ENCODE measurements at places on chromosomes 7 and 10.
A peak's percentile ranks its signal among the peaks of the same experiment; 100 is the strongest.

DNA sequence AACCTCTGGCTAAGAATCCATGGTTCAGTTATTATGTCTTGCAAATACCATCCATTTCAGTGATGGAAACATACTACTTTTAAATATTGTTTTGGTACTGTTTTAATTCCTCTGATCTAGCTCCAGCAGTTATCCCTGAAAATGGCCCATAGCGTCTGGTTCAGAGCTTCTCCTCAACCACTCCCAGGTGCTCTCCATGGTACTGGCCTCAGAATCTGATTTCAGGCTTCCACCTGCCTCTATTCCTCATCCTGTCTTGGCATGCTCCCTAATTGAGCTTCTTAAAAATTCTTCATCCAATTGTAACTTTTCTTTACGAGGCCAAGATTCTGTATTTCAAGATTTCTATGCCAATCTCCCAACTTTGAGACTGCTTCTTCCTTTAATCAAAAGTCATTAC, 236.3 kb downstream of the HTR7 start:
- H3K4me3 ChIP-seq: no peak overlapping the region
- no peak overlapping the region for H3K27ac ChIP-seq
- no peaks in the 10 kb centered on the region for H3K27me3 ChIP-seq
- H3K36me3 ChIP-seq: no peaks in the 10 kb centered on the region
- no peak for DNase-seq
- H3K4me1 ChIP-seq: no peaks in the 10 kb centered on the region

DNA sequence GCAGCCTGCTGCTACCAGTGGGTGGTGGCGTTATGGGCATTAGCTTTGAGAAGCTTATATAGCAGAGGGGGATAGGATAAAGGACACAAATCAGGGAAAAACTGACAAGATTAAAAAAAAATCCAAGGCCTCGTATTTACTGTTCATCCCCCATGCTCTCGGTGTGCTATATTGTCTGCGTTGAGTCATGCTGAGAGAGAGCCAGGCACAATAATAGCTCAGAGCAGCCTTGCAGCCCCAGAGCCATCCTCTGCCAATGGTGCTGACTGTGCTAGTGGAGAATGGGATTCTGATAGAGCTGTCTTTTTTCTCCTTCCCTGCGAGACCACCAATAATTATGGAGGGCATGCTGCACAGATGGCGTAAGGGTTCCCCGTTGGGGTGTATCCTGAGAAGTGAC, 51.7 kb upstream of the FZD1 start:
- no peak for DNase-seq
- H3K4me3 ChIP-seq: no peak overlapping the region
- H3K36me3 ChIP-seq: no peaks in the 10 kb centered on the region
- no peak overlapping the region for H3K27ac ChIP-seq
- H3K27me3 ChIP-seq: no peaks in the 10 kb centered on the region

GRCh38 chr10:12628964-12629766, 279.8 kb downstream of the CAMK1D start:
- H3K27me3 ChIP-seq: no peaks in the 10 kb centered on the region
- no peak for DNase-seq
- H3K27ac ChIP-seq: no peak overlapping the region
- H3K4me3 ChIP-seq: no peak overlapping the region
- no peaks in the 10 kb centered on the region for H3K36me3 ChIP-seq
- H3K4me1 ChIP-seq: peaks cover 17% of the 10 kb centered on the region

DNA sequence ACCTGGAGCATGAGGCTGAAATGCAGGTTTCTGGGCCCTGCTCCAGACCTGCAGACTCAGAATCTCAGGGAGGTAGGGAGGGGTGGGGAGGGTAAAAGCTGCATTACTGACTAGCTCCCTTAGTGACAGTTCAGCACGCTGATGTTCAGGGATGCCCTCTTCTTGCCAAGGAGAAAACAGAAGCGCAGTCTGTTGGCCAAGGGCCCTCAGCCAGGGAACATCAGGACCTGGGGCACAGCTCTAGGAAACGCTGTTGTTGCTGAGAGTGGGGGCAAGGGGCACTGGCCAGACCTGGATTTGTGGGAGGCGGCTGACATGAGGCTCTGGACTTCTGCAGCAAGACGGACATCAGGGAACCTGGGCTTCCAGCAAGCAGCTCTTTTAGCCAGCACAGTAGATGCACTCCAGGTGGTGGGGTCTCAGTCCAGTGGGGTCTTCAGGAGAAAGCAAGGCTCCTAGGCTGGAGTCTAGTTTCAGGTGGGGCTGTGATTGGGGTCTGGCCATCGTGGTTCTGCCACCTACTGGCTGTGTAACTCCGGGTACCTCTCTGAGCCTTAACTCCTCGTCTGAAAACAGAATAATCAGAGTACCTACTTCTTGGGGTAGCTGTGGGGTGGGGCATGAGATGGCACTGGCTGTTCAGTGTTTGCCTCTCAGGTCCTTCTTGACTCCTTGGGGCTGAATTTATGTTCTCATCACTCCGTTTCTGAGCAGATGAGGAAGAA, 72.9 kb upstream of the PRLHR start:
- H3K36me3 ChIP-seq: no peaks in the 10 kb centered on the region
- peaks cover 38% of the 10 kb centered on the region for H3K4me1 ChIP-seq
- DNase-seq: no peak
- H3K27ac ChIP-seq: no peak overlapping the region
- H3K27me3 ChIP-seq: no peaks in the 10 kb centered on the region

- no peak overlapping the region for H3K27ac ChIP-seq
- peaks cover 24% of the 10 kb centered on the region for H3K4me1 ChIP-seq
- H3K27me3 ChIP-seq: no peaks in the 10 kb centered on the region
- DNase-seq: no peak
- no peaks in the 10 kb centered on the region for H3K36me3 ChIP-seq
These were observed 112.2 kb downstream of the EXOC4 start for GRCh38 chr7:133364959-133365690.

- H3K4me1 ChIP-seq: peaks cover 49% of the 10 kb centered on the region
- peak overlapping the region; percentile 60 for H3K4me3 ChIP-seq
- no peaks in the 10 kb centered on the region for H3K27me3 ChIP-seq
- DNase-seq: no peak
- H3K36me3 ChIP-seq: no peaks in the 10 kb centered on the region
These were observed 919 bp downstream of the MAFK start for GRCh38 chr7:1531263-1531978.

DNA sequence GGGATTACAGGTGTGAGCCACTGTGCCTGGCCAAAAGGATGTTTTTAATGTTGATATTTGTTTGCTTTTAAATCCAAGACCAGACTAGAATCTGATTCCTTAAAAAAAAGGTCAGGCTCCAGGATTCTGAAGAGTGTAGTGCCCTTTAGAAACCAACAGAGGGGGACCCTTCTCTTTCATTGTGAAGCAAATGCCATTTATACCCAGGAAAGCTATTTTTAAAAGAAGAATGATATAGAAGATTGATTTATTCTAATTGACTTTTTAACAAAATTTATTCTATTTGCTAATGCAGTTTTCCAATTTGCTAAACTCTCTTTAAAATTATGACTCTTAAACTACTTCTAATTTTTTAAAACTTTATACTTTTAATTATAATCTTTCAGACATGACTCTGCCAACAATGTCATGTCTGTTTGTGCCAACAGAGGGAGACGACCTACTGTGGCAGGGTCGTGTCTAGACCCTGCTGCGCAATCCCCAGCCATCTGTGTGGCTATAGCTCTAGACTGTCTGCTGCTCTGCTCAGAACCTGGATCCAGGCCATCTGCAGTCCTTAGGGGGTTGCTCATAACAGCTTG, 201.0 kb upstream of the IMMP2L start:
- no peak overlapping the region for H3K27ac ChIP-seq
- no peak overlapping the region for H3K4me3 ChIP-seq
- H3K36me3 ChIP-seq: no peaks in the 10 kb centered on the region
- no peak for DNase-seq
- no peaks in the 10 kb centered on the region for H3K27me3 ChIP-seq
- H3K4me1 ChIP-seq: peaks cover 13% of the 10 kb centered on the region

All from esophagus muscularis mucosa (tissue), 4 donors.